ENCODE measurements at places on chromosomes 12 and 14. TPM values are rescaled to one million over a fixed set of nuclear protein-coding genes. Genes with fewer than 3 reads are reported as not detected.

DNA sequence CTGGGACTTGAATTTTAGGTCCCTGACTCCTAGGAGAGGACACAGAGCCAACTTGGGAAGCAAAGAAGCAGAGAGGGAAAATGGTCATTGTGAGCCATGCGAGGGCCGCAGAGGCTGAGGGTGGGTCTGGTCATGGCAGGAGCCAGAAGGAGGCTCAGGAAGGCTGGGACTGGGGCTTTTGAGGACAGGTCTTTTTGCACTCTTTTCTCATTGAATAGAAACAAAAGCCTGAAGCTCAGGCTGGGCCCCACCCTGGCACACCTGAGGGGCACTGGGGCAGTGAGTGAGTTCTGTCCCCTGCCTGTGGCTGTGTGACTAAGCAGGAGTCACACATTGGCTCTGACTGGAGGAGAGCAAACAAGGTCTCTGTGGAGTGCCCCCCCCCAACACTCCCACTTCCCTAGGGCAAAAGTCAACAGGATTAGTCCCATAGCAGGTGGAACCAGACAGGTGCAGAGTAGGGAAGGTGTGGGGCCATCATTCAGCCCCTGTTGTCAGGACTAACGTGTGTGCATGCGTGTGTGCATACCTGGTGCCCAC, 2.8 kb downstream of the KRT7 start:
- DNase-seq = no peak

DNA sequence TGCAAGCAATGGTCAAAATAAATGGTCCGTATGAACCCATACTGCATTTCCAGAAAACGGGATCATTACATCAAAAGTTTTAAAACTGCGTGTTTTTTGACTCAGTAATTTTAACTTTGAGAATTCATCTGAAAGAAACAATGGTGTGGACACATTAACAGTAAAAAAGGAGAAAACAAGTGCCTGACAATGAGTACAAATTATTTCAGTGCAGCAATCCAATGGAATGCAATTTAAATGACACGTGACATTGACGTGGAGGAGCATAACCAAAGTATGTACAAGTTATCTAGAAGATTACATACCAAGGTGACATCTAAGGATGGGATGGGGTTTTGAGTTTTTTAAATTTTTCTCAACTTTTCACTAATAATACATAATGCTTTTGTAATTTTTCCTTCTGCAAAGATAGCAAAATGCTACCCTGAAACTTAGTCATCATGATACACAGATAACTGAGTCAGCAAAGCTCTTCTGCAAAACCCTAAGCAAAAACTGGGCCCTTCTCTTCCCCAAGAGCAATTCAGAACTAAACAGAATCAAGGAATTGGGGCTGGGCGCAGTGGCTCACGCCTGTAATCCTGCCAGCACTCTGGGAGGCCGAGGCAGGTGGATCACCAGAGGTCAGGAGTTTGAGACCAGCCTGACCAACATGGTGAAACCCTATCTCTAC, 20.4 kb downstream of the HNRNPC start:
- DNase-seq = no peak

DNA sequence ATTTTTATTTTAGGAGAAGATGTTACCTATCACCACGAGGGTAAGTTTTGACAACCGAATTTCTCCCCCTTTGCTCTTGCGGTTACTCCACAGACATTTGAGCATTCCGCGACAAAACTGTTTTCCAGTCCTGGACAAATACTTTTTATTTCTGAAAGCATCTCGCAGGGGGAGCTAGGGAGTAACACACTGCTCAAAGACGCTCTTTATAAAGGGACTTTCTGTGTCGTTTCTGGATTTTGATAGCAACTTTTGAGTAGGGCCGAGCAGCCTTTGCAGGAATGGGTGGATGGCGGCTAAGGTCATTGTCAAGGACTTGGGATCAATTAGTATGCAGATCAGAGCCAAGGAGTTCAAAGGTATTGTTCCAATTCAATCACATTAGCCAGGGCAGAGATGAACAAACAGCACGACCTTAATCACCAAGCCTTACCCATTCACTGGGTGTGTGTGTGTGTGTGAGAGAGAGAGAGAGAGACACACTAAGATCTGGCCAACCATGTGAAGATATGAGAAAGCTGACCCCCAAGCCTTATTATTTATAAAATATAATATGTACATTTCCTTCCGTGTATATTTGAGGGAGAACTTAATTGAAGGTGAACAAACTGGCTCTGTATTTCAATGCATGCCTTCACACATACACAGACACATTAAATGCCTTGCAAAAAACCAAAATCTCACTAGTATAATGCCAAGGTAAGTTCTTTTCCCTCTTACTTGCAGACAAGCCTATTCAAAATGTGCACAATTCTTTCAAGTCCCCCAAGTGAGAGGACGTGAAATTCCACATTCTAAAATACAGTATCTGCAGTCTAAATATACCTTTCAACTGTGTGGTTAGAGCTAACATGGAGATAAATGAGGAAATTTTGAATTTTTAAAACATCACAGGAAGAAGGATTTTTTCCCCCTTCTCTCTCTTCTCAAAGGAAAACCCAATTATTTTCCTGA, 613.8 kb downstream of the VRK1 start:
- DNase-seq = no peak

The TBC1D30 gene
- total RNA-seq = 4.6 TPM

GRCh38 chr14:101019990-101020710, 116.6 kb upstream of the RTL1 start:
- DNase-seq = no peak

- no peak for DNase-seq
These were observed 26.9 kb upstream of the FERMT2 start for GRCh38 chr14:52977798-52978197.

DNA sequence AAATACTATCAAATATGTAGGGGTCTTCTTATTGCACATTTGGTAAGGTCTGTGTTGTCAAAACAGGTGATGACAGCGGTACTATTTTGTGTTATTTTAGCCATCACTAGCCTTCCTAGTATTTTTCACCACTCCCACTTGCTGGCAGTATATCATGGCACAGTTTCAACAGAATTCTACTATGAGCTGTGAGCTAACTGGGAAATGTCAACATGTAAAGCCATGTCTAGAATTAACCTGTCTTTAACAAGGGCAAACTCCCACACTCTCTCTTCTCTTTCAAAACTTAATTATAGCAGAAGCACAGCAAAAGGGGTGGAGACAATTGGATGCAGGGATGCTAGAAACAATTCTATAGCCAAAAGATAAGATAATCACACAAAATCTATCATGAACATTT, 253.4 kb downstream of the PAX9 start:
- DNase-seq = no peak

- DNase-seq = no peak
These were observed 53.4 kb upstream of the MMP17 start for GRCh38 chr12:131774576-131775391.

- peak; percentile 63 for DNase-seq
These were observed 18.9 kb upstream of the CD27 start for GRCh38 chr12:6425590-6426531.

- peak; percentile 27 for DNase-seq
These were observed 3.4 kb upstream of the PPM1A start for GRCh38 chr14:60245380-60246177.

- peak; percentile 59 for DNase-seq
These were observed 17.4 kb downstream of the TAMALIN start for GRCh38 chr12:52023976-52024688.

GRCh38 chr14:22047115-22047514, 373.5 kb upstream of the OR4E1 start:
- peak; percentile 51 for DNase-seq

DNA sequence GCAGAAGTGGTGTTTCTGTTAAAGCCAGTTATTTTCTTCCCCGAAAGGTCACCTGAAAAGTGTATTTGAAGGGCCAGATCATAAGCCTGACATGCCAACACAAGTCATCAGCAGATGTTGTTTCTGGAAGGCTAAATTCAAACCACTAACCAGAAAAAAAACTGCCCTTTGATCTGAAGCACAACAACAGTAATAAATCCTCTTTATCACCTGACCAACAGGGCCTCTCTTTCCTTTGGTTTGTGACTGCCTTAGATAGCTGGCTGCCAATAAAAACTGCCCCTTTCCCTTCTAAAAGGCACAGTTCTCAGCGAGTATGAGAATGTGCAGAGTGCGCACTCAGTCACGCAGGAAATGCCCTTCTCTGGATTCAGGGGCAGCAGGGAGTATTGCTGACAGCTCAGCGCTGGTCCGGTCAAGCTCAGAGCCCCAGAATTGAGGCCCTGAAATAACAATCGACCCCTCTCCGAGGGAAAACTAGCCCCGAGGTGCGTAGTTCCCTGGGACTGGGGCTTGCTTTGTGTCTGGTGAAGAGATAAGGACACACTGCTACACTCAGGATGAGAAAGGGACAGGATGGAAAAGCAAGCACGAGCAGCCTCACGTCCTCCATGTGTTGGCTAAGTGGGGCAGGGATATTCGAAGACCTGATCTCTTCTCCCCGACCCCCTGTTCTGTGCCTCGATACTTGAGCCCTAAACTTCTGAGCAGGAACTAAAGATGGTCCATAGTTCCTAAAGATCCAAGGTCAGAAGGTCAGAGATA, 184.2 kb upstream of the GZMB start:
- DNase-seq = no peak

DNA sequence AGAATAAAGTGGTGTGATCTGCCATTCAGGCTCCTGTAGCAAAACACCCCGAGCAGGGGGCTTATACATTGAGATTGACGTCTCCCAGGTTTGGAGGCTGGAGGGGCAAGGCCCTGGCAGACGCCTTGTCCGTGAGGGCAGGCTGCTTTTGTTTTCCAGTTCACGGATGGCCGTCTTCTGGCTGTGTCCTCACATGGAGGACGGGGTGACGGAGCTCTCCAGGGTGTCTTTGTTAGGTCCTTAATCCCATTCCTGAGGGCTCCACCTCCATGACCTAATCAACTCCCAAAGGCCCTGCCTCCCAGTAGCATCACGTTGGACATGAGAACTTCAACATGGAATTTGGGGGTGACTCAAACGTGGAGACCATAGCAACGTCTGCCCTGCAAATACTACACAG, 147.7 kb downstream of the KIF26A start:
- no peak for DNase-seq

The CLEC4C gene
- not detected for total RNA-seq

DNA sequence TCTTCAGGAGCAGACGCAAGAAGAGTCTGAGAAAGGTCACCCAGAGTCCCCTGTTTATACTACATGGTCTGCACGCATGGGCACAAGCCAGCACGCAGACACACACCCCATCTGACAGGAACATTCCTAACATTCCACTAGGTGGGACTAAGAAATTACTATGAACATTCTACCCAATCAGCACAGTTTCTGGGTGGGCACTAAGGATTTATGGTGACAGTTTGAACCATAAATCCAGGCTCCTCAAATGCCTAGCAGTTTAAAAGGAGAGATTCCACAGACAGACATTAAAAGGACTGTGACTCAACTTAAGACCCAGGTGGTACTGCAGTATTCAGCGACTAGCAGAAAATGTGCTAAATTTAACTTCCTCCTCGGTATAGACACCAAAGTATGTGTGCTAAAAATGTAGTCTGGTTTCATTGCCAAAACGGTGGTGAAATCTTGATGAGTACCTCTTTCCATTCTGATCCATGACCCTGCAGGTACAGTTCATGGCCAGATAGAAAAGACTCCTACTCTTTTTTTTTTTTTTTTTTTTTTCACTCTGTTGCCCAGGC, 16.2 kb downstream of the ABHD4 start:
- DNase-seq = peak; percentile 20

- DNase-seq = no peak
These were observed 2.1 kb upstream of the PLEK2 start for GRCh38 chr14:67413806-67414769.

DNA sequence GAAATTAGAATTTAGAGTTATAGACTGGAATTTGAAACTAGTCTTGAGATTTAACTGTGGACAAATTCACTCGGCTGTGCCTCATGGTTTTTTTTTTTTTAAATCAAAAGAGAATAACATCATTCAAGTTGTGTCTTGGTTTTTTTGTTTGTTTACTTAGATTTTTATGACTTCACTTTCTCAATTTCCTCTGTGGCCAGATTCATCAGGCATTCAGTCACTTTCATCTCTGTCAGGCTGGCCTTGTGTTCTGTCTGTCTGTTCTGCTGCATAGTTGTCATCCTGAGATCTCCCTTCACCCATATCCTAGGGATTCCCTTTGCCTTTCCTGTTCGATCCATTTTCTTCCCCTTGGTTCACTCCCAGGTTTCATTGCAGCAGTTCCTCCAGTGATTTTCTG, 10.0 kb downstream of the MARK3 start:
- DNase-seq = no peak

The LRRC10 gene
- not detected for total RNA-seq

- no peak for DNase-seq
These were observed 12.9 kb upstream of the TUBA1A start for GRCh38 chr12:49201595-49202295.

All from OCI-LY7 (cell line).